EL (cell line): ENCODE measurements at places on chromosomes 12 and 14.

DNA sequence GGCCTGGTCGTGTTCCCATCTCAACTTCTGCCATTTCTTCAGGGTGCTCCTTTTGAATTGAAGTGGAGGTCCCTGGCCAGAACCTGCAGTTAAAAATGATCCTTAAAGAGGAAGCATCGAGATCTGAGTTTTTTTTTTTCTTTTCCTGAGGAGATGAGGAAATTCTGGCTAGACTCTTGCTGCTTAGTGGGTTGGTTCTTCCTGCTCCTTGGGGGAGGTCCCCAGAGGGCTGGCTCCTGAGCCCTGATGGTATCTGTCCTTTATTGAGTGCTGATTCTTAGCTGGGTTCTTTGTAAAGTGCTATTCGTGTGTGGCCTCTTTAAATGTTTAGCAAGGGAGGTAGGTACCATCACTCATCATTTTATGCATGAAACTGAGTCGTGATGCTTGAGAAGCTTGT is 11.7 kb downstream of the PELI2 start:
- no peak for DNase-seq

DNA sequence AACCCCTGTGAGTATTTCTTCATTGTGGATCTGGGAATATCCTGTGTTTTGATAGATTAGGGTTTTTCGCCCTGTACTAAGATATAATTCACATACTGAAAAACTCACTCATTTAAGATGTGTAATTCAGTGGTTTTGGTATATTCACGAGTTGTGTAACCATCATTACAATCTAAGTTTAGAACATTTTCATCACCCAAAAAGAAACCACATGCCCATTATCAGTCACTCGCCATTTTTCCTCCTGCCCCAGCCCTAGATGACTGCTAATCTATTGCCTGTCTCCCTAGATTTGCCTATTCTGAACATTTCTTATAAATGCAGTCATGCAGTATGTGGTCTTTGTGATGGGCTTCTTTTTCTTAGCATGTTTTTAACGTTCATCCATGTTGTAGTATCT is 67.9 kb upstream of the ATF1 start:
- no peak for DNase-seq

DNA sequence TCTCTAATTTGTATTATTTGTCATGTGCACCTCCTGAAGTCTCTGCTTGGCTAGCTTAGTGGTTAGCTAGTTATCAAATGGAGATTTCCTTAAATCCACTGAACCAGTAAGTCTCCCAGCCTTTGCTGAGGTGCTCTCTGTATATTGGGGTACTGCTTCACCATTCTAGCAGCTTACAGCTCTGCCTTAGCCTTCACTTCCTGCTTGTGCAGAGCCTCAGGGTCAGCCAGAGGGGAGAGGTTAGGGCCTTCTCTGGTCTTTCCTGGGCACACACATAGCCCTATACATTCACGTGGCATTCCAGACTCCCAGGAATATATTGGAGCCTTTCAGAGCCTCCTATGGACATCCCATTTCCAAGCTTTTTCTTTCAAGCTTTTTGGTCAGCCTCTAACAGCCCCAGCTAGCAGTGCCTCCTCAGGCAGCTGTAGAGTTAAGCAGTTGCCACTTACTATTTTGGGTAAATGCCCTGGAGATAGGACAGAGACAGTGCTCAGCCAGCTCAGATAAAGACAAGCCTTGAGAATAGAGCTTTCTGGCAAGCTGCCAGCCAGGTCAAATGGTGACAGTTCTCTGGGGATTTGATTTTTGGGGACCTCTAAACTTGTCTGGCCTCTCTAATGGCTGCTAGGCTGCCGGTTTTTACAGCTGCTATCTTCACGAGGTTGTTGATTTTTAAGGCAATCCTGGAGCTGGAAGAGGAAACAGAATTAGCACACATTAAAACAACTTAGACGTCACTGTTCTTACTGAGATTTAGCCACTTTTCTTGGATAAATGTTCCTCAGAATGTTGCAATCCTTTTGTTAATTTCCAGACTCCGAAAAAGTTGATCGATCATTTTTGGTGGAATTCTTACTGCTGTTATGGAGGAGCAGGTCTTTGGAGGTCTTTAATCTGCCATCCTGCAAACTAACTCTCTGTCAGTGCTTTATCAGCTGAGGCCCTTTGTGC is 32.9 kb downstream of the FBXW8 start:
- DNase-seq = no peak

GRCh38 chr12:29694002-29694401 is 89.7 kb downstream of the TMTC1 start:
- no peak for DNase-seq

DNA sequence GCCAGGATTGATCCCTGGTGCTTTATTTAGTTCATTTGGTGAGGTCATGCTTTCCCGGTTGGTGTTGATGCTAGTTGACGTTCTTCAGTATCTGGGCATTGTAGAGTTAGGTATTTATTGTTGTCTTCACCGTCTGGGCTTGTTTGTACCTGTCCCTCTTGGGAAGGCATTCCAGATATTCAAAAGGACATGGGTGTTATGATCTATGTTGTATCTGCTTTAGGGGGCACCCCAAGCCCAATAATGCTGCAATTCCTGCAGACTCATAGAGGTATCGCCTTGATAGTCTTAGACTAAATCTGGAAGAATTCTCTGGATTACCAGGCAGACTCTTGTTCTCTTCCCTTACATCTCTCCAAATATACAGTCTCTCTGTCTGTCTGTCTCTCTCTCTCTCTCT is 42.1 kb downstream of the AK7 start:
- no peak for DNase-seq

DNA sequence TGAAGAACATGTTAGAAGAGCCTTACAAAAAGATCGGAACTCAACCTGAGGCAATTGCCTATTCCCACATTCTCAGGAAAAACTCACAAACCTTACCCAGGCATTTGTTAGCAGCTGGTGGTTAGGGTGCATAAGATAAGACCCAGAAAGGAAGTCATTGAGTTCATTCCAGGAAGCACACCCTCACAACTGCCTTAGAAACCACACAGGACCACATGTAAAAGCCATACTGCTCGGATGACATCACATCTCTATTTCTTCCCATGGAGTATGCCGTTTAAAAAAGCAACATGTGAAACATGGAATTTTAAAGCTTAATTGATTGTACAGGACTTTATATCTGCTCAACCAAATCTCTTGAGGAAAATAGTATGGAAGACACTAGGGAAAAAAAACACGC is 411.2 kb downstream of the DAD1 start:
- DNase-seq = no peak

GRCh38 chr12:94690198-94690771 is 39.9 kb upstream of the TMCC3 start:
- no peak for DNase-seq

DNA sequence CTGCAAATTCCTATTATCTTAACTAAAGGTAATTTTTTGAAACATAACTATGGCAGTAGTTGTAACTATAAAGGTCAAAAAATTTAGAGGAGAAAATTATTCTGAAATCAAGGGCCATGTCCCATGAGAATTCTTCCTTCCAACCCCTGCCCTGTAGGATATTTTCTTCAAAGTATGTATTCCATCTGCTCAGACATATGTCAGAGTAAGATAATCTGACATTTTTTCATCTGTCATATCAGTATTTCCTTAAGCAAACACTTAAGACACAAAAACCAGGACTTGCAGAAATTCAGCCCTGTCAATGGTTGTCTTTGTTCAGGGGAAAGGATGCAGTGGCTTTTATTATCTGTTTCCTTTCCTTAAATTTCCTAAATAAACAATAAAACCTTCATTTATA is 36.3 kb downstream of the ACSS3 start:
- DNase-seq = no peak
